ENCODE measurements at places on chromosomes 2 and 18.

- no peak for DNase-seq
These were observed 46.4 kb downstream of the ZNF804A start for GRCh38 chr2:184644685-184645084.

DNA sequence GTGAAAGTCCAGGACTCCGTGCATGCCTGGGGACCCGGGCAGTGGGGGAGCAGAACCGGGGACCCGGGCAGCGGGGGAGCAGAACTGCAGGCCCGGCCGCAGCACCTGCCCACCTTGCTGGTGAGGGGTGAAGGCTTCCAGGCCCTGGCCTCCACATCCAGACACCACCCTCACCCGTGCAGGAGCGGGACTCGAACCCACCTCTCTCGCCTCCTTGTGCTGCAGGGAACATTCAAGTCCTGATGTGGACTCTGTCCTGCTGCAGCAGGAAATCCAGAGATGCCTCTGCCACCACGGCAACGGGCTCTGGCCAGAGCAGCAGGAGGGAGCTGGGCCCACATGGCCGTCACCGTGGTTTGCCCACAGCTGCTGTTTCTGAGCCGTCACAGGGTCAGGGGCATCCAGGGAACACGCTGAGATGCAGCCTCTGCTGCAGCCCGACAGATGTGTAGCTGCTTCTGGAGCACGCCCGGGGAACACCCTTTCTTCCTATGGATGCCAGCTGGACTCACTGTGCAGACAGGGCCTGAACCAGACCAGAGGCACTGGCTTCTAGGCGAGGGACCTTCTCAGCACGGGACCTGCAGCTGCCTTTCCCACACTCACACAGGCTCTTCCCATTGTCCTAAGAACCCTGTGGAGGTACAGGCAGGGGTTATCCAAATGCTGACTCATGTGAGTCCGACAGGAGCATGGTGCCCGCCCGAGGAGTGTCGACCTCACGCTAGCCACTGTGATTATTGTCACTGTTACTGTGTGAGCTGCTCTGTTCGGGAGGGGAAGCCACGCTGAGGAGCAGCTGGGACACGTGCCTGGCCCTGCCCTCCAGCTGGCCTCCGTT is 89.2 kb upstream of the CTDP1 start:
- DNase-seq, result no peak

GRCh38 chr2:109324861-109325260 is 195.9 kb downstream of the SH3RF3 start:
- peak; percentile 67 for DNase-seq

GRCh38 chr2:136356125-136357006 is 238.4 kb upstream of the CXCR4 start:
- no peak for DNase-seq

DNA sequence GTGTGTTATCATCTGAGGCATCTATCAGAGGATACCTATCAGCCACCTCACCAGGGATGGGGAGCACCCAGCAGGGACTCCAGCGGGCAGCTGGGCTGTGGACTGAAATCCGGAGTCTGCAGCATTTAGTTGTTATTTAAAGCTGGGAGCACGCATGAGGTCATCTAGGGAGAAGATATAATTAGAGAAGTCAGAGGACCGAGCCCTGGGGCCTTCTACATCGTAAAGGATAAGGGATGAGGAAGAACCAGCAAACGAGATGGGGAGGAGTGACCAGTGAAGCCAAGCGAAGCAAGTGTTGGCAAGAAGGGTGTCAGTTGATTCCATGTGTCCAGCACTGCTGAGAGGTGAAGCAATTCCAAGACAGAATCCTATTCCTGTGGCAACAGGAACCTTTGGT is 70.3 kb downstream of the STEAP3 start:
- DNase-seq, result no peak

DNA sequence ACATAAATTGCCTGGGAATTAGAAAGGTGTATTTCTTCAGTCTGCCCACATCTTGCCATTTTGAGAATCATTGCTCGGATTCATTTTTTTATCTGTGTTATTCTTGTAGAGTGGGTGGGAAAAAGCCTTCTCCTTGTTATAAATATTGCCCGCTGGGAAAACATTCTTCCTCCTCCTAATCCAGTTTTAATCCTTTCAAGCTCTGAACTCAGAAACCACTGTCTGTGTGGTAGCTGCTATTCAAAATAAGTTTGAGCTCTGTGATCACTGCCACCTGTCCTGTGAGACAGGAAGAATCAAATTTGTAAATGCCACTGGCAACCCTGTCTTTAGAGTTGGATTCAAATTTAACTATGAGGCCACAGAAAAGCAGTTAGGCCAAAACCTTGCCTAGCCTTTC is 1875.2 kb upstream of the PIK3C3 start:
- no peak for DNase-seq

Data from NB4 (cell line).